ENCODE measurements at places on chromosomes 2 and 18. TPM values are rescaled to one million over a fixed set of nuclear protein-coding genes. Genes with fewer than 3 reads are reported as not detected.

DNA sequence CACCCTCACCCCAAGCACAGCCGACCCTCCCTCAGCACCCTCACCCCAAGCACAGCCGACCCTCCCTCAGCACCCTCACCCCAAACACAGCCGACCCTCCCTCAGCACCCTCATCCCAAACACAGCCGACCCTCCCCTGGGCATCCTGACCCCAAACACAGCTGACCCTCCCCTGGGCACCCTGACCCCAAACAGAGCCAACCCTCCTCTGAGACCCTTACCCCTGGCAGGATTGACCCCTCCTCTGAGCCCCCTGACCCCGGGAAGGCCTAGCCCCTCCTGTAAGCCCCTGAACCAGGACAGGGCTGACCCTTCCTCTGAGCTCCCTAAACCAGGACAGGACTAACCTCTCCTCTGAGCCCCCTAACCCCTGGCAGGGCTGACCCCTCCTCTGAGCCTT, 84.4 kb upstream of the RAB6C start:
- no peak for DNase-seq

- DNase-seq = no peak
Observed at GRCh38 chr2:235390816-235391194, 103.0 kb upstream of the AGAP1 start.

NTSR2 gene
- not detected for total RNA-seq

- DNase-seq = peak; percentile 23
Observed at GRCh38 chr2:238653431-238654109, 194.3 kb upstream of the TWIST2 start.

SERPINB4 gene
- total RNA-seq = 0.26 TPM

DNA sequence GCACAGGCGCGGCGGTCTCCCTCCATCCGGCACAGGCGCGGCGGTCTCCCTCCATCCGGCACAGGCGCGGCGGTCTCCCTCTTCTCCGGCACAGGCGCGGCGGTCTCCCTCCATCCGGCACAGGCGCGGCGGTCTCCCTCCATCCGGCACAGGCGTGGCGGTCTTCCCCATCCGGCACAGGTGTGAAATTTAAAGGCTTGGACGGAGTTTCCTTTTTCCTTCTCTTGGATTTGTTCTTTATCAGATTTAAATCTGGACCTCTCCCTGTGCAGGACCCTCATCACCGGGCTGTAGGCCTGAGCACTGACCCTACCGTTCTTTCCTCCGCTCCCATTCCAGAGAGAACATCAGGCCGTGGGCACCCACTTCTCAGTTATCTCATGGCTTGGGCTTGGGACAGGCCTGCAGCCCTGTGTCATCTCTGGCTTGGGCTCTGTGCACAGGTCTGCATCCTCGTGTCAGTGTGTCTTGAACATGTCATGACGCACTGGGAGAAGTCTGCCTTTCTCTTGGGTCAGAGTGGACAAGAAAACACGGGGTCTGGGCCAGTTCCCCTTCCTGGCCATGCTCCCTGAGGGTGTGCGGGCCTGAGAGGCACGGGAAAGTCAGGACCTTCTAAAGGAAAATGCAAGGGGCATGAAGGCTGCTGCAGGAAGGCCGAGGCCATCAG, 53.9 kb upstream of the PXDN start:
- no peak for DNase-seq

GRCh38 chr2:51953931-51954330, 922.0 kb upstream of the NRXN1 start:
- DNase-seq = no peak

GRCh38 chr2:204722691-204723090, 177.4 kb downstream of the PARD3B start:
- DNase-seq = no peak

GRCh38 chr2:228866781-228867180, 404.3 kb downstream of the PID1 start:
- no peak for DNase-seq

CPO gene
- not detected for total RNA-seq

CAVIN2 gene
- total RNA-seq = 28.1 TPM

GRCh38 chr2:157470321-157470720, 26.4 kb upstream of the CYTIP start:
- DNase-seq = no peak

- peak; percentile 26 for DNase-seq
Observed at GRCh38 chr2:100257939-100258338, 64.4 kb downstream of the LONRF2 start.

FBXO48 gene
- 0.60 TPM for total RNA-seq

GRCh38 chr2:45731141-45731540, 79.7 kb downstream of the PRKCE start:
- no peak for DNase-seq

GCKR gene
- total RNA-seq = not detected

AKAIN1 gene
- not detected for total RNA-seq

GRCh38 chr2:10347562-10347948, 44.9 kb downstream of the HPCAL1 start:
- no peak for DNase-seq
